ENCODE measurements at places on chromosomes 1 and 21. TPM values are rescaled to one million over a fixed set of nuclear protein-coding genes. Genes with fewer than 3 reads are reported as not detected.

Gene LCE1A
- polyA plus RNA-seq, result not detected

Gene NDUFV3
- polyA plus RNA-seq, result 48.0 TPM

Gene DNTTIP2
- 34.9 TPM for polyA plus RNA-seq

Gene RAB3B
- polyA plus RNA-seq, result 51.6 TPM

Gene SLC1A7
- polyA plus RNA-seq, result 0.09 TPM

Gene IGSF3
- polyA plus RNA-seq, result 0.02 TPM

Gene PRR9
- not detected for polyA plus RNA-seq

Gene GNAT2
- 0.22 TPM for polyA plus RNA-seq

Gene SPAG17
- polyA plus RNA-seq, result not detected

Gene CCDC30
- 0.56 TPM for polyA plus RNA-seq

Gene GUCA2B
- polyA plus RNA-seq, result not detected

Gene KRTAP7-1
- polyA plus RNA-seq, result not detected

Gene AMY1B
- not detected for polyA plus RNA-seq

Gene TSSK3
- polyA plus RNA-seq, result 0.35 TPM

Gene SVBP
- 33.4 TPM for polyA plus RNA-seq

Gene CDC14A
- polyA plus RNA-seq, result 1.4 TPM

Gene SEMA4A
- 0.27 TPM for polyA plus RNA-seq

Gene PTPN14
- 46.7 TPM for polyA plus RNA-seq

Gene CD1D
- polyA plus RNA-seq, result not detected

Gene BMP8B
- polyA plus RNA-seq, result not detected

Gene TMEM59
- 480 TPM for polyA plus RNA-seq

Gene LEMD1
- polyA plus RNA-seq, result not detected

Gene AIRE
- polyA plus RNA-seq, result not detected

Gene WNT3A
- polyA plus RNA-seq, result not detected

Gene OR2L13
- not detected for polyA plus RNA-seq

Gene SPATA1
- polyA plus RNA-seq, result 0.96 TPM

Data from fibroblast of lung (primary cell).